ENCODE measurements at places on chromosomes 5 and 9. TPM values are rescaled to one million over a fixed set of nuclear protein-coding genes. Genes with fewer than 3 reads are reported as not detected.

DNA sequence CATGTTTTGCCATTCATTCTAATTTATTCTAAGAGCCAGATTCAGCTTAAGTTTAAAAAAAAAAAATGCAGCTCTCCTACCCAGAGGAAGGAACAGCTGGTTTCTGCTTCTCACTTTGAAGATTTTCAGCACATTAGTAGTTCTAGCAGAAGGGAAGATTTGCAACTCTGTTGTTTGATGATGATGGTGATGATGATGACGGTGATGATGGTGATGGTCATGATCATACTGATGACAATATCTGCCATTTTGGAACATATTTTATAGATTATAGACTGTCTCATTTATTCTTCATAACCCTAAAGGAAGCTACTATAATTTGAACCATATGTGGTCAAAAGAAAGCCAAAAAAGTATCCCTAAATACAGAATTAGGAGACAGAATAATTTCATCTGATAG, 7.9 kb upstream of the MED10 start:
- no peak for DNase-seq

- DNase-seq: no peak
These were observed 261.1 kb upstream of the NR4A3 start for GRCh38 chr9:99560561-99560960.

DNA sequence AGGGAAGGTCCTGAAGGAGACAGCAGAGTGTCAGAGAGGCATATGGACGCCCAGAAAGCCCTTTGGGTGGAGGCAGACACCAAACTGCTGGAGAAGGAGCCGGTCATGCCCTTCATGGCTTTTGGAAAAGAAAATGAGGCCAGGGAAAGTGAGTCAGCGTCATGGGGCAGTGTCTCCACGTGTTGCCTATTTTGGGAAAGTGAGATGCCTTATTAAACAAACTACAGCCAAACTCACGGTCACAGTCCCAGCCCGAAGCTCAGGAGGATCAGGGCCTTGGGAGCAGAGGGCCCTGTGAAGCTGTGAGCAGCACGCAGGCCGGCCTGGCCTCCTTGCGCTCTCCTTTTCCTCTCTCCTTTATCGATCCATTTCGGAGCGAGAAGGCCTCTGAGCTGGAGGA, 25.0 kb downstream of the RGS3 start:
- DNase-seq: no peak

DNA sequence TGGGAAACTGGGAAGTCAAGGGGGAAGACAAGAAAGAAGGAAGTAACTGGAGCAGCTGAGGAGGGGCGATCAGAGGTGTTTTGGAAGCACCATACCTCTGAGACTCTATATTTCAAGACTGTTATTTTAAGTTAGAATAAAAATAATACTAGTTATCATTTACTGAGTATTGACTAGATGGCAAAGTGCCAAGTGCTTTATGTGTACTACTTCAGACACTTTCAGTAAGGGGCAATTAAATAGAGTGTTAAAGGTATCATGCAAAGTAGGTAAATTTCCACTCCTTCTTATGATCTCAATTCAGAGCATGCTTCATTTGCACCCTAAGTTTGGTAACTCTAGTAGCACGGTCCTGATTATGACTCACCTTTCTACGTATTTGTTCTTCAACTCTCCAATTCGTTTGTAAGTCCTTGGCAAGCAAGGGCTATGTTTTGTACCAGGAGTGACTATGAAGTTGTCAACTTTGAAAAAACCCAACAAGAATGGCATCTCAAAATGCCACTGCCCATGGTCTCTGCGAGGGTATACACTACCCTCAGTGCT, 152.4 kb upstream of the RAPGEF1 start:
- DNase-seq: no peak

DNA sequence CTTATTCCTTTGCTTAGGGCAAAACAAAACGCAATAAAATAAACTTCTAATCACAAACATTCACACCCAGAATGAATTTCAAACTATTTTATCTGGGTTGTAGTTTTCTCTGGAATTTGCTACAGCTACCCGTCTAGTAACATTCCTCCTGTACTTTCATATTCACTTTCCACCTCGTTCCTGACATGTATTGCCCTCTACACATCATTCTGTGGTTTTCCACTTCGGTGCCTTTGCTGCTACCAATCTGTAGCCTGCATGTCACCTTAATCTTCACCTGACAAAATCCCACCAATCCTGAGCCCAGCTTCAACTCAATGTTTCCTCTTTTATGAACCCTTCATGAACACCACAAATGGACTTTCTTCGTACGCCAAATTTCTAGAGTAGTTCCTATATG, 694.1 kb upstream of the C9orf72 start:
- no peak for DNase-seq

GRCh38 chr9:88578121-88579049, 43.4 kb downstream of the NXNL2 start:
- DNase-seq: peak; percentile 69

DNA sequence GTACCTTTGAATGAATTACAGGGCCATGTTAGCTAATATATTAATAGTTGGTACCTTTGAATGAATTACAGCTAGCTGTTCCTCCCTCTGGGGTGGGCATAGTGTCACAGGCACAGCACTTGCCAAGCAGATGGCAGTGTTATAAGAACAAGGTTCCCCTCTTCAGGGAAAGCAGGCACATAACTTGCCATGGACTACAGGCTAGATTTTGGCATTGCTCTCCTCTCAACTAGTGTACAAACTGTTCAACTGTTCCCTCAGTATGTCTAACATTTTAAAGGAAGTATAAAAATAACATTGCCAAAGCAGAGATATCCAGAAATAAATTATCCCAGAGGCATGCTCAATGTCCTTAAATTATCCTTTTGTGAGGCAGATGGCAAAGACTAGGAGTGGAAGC, 33.7 kb downstream of the ABITRAM start:
- no peak for DNase-seq

DNA sequence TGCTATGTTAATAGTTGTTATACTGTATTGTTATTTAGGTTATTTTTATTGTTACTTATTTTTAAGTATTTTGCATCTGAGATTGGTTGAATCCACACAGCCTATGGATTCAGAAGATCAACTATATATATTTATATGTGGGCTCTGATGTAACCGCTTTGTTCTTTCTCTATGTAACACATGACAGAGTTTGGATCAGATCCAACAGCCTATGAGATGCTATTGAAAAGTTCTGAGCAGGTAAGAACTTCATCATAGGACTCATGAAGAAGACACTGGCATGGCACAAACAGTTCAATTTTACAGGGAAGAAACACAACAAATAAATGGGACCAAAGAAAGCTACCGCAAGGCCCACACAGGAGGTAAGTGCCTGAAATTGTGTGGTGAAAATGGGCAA, 93.4 kb downstream of the GNAQ start:
- DNase-seq: no peak

- no peak for DNase-seq
These were observed 6.8 kb downstream of the PLGRKT start for GRCh38 chr9:5430912-5431311.

GRCh38 chr9:5489630-5490490, 20.5 kb upstream of the PDCD1LG2 start:
- DNase-seq: no peak

DNA sequence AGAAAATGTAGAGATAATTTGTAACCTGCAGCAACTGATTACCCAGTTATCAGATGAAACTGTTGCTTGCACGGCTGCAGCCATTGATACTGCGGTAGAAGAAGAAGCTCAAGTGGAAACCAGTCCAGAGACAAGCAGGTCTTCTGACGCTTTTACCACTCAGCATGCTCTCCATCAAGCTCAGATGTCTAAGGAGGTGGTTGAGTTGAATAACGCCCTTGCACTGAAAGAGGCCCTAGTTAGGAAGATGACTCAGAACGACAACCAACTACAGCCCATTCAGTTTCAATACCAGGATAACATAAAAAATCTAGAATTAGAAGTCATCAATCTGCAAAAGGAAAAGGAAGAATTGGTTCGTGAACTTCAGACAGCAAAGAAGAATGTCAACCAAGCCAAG, 1.7 kb downstream of the KIF4B start:
- DNase-seq: no peak

- DNase-seq: no peak
These were observed 35.9 kb downstream of the ITK start for GRCh38 chr5:157216391-157217142.

DNA sequence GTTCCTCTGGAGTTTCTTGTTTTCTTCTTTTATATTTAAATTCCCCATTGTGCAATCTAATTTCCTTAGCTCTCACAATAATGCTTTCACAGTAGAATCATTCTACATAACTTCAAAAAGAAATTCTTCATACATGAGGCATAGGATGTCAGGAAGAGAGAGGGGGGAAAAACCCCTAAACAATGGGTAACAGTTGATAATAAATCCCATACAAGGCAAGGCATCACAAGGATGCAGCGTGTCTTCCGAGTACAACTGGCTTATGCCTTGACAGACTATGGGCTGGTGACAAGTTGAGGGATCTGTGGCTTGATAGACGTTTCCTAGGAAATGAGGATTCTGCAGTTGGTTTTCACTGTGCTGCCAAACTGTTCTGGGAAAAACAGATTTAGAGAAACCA, 247.4 kb downstream of the ARL15 start:
- DNase-seq: peak; percentile 42

DNA sequence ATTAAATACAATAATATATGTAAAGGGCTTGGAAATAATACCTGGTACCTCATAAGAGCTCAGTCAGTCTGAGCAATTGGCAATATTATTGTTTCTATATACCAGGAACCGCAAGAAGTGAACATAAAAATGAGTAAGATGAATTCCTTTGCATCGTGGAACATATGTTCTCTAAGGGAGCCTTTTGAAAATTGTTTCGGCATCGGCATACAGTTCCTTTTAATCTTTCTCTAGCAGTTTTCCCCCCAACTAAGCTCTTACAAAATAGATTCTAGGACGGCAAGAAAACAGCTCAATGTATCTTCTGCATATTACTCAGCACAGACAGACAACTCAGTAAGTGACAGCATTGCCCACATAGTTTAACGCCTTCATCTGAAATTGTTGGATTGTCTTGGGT, 426.6 kb upstream of the WWC1 start:
- no peak for DNase-seq

GRCh38 chr5:45680950-45681349, 15.2 kb downstream of the HCN1 start:
- no peak for DNase-seq

- peak; percentile 70 for DNase-seq
These were observed 672 bp downstream of the MSANTD3 start for GRCh38 chr9:100427366-100428263.

- no peak for DNase-seq
These were observed 105.6 kb upstream of the TXNDC8 start for GRCh38 chr9:110443146-110443865.

DNA sequence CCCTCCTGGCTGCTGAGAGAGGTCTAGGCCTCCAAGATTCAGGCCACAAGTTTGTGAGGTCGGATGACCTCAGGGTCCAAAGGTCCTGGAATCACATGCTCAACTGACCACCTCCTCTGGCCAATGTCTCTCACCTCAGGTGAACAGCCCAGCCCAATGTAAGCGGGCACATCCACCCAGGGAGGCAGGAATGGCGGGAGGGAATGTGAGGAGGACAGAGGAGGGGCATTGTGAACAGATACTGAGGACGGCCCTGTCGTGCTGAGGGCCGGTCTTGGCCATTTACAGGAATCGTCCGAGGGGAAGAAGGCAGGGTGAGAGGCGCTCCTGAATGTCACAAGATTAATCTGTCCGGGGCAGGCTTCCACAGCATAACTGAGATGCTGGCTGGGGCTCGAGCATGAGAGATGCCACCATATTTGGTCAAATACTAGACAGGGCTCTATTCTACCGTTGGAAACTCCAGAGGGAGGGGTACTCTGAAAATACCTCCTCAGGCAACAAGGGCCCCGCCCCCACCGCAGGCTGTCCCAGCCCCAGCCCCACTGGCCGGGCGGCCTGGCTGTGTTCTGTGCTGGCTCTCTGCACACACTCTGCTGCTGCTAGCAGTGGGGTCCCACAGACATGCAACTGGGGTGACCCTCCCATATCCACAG, 1.5 kb upstream of the IL17B start:
- DNase-seq: no peak

DNA sequence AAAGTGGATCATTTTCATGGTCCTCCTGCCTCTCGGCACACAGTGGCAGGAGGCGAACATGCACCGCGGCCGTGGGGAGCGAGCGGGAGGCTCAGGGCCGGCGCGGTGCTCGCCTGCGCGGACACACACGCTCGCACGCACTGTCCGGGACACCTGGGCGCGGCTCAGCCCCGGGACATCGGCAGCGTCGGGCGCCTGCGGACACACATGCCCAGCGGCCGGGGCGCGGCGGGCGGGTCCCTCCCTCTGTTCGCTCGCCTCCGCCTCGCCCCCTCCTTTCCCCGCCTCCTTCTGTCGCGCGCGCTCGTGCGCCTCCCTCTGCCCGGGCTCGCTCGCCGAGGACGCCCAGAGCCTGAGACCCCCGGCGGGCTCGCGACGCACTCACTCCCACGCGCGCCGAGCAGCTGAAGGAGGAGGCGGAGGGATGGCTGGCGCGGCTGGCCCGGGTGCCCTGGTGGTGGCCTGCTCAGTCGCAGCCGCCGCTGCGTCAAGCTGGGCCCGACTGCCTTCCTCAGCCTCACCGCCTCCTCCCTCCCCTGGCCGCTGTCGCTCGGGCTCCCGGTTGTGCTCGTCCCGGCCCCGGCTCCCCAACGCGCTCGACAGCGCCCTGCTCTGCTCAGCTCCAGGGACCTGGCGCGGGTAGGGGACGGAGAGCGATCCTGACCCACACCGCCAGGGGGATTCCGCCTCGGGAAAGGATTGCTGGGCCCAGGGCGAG, at the start of gene FRMD3:
TSS of gene FRMD3 (minus strand) at position 230 of the 718 bp plus-strand sequence. CDS start at position 60, 170 bp downstream.
- peak; percentile 66 for DNase-seq

- no peak for DNase-seq
These were observed 40.5 kb downstream of the ANKDD1B start for GRCh38 chr5:75651575-75652238.

DNA sequence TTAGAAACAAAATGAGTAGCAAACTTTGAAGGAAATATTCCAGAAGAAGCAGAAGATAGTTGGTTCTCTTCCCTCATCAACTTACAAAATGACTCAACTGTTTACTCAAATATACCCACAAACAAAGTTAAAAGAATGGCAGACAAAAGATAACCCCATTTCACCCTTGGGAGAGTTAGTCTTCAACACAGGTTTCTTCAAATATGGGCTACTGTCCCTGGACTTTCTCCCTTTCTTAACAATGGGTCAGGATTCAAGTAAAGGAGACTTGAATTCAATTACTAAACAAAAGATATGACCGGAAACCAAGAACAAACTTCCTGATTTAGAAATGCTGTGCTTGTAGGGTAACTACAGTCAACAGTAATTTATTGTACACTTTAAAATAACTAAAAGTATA, 14.2 kb downstream of the RFX3 start:
- DNase-seq: no peak

STKLD1 gene
- 0.77 TPM for total RNA-seq

MYO10 gene
- 144 TPM for total RNA-seq

PCDHGA12 gene
- total RNA-seq: 9.9 TPM

CFAP77 gene
- not detected for total RNA-seq

GLRA1 gene
- not detected for total RNA-seq

TPPP gene
- 0.07 TPM for total RNA-seq

PCDHB4 gene
- 0.21 TPM for total RNA-seq

SPATA31A3 gene
- not detected for total RNA-seq

CDK7 gene
- total RNA-seq: 33.4 TPM

LRRC70 gene
- 24.5 TPM for total RNA-seq

EGFLAM gene
- 1.6 TPM for total RNA-seq

Data from endothelial cell of umbilical vein (primary cell).